ENCODE measurements at places on chromosomes 4 and X.

- DNase-seq: no peak
Observed at GRCh38 chrX:38768079-38768478, 33.2 kb upstream of the MID1IP1 start.

- no peak for DNase-seq
Observed at GRCh38 chrX:111254896-111255693, 15.2 kb downstream of the CAPN6 start.

GRCh38 chr4:152591396-152591795, 55.5 kb upstream of the FBXW7 start:
- DNase-seq: no peak

GRCh38 chr4:6195602-6196319, 4.6 kb downstream of the JAKMIP1 start:
- DNase-seq: no peak

GRCh38 chr4:79603681-79604080, 195.7 kb upstream of the GK2 start:
- no peak for DNase-seq

- DNase-seq: no peak
Observed at GRCh38 chrX:55011294-55011693, 11.1 kb downstream of the APEX2 start.

DNA sequence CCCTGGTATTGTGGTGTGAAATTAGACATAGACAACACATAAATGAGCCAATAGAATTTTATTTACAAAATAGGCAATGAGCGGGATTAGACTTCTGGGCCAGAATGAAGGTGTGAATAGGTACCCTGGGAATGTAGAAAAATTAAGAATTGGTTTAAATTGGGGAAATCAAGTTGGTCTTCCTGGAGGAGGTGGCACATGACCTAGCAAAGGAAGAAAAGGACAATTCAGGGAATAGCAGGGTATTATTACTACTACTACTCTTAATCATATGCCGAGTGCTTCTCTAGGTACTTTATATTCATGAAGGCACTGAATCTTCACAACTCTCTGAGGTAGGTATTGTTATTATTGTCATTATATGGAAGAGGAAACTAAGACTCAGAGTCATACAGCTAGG, 202.1 kb downstream of the LHFPL1 start:
- no peak for DNase-seq

DNA sequence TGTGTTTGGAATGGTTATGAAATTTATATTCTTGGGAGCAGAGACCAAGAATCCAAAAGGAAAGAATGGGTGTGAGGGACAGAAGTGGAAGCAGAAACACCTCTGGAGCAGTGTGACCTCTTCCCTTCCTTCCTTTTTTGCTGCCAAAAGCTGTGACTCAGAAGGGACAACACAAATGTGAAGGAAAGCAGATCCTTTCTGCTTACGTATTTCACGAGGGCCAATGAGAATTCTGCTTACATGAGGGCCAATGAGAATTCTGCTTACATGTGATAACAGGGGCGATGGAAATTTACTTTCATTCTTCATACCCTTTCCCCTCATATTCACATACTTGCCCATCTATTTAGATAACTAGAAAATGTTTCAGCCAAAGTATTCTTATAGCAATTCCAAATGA, 404.6 kb downstream of the PRDM5 start:
- DNase-seq: no peak

DNA sequence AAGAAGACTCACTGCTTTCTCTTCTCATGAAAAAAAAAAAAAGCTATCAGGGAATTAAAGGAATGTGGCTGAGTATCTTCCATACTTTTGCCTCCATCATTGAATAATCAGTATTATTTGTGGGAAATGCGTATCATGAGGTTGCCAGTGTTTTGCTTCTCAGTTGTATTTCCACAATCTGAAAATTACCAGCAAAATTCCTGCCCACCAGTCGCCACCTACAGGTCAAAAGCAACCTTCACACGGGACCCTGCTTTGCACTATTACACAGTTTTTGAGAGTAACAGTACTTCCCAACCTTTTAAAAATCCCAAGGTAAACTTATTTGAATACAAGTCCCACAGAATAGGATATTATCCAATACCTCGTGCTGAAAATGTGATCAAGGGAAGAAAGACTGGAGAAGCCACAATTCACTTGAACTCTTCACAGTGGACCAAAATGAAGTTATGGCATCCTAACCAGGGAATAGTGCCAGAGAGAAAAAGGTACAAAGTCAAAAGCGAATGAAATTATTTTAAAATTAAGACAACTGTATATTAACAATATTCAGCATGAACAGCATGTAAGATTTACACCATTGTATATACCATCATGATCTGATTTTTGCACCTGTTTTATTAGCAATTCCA, 30.4 kb downstream of the PGRMC1 start:
- no peak for DNase-seq

GRCh38 chr4:111499291-111499690, 646.0 kb upstream of the FAM241A start:
- no peak for DNase-seq

DNA sequence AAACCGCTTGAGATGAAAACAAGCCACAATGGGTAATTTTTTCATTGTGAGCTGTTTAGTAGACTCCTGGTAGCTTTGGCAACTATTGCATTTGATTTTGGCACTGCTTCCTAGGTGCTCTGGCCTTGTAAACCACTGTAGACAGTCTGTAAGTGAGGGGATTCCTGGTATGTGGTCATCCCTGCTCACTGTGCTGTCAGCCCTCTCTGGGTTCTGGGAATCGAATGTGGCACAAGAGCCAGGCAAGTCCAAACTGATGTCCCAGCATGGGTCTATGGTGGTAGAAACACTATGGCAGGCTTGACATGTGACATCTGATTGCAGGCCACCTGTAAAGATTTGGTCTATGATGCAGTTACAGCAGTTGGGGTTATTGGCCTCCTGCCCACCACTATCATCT, 2.5 kb downstream of the USP51 start:
- no peak for DNase-seq

DNA sequence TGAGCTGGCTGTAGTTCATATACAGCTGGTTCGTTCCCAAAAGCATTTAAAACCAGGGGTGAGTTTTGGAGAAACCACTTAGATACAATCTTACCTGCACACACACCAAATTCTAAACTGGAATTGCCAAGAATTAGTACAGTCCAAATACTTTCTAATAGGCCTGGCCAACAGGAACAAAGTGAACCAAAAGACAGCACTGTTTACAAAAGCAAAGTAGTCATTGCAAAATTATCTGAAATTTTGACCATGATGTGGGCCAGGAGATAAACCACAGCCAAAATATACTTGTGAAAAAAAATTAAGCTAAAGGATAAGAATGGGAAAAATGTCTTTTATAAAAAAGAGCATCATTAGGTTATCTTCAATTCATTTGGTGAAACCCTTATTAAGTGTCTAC, 37.9 kb upstream of the NAP1L5 start:
- no peak for DNase-seq

- no peak for DNase-seq
Observed at GRCh38 chr4:163489929-163490328, 4.6 kb upstream of the TMA16 start.

GRCh38 chr4:159767406-159767805, 664.5 kb downstream of the RAPGEF2 start:
- no peak for DNase-seq

DNA sequence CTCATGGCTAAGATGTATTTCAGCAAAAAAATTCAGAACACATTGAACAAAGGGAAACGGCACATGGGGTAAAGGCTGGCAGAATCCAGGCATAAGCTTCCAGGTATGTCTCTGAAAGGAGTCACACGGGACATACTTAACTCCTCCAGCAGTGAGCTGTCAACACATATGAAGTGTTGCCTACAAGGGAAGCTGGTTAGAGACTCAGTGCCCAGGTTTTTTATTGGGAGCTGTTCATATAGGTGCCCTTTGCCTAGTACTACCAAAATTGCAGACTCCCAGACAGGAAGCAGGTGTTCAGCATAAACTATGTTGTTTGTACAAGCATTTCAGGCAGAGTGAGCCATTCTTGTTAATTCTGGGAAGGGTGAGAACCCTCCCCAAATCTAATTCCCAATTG, 77.4 kb upstream of the PUDP start:
- DNase-seq: no peak

- no peak for DNase-seq
Observed at GRCh38 chr4:7675136-7675535, 240.4 kb upstream of the PSAPL1 start.

DNA sequence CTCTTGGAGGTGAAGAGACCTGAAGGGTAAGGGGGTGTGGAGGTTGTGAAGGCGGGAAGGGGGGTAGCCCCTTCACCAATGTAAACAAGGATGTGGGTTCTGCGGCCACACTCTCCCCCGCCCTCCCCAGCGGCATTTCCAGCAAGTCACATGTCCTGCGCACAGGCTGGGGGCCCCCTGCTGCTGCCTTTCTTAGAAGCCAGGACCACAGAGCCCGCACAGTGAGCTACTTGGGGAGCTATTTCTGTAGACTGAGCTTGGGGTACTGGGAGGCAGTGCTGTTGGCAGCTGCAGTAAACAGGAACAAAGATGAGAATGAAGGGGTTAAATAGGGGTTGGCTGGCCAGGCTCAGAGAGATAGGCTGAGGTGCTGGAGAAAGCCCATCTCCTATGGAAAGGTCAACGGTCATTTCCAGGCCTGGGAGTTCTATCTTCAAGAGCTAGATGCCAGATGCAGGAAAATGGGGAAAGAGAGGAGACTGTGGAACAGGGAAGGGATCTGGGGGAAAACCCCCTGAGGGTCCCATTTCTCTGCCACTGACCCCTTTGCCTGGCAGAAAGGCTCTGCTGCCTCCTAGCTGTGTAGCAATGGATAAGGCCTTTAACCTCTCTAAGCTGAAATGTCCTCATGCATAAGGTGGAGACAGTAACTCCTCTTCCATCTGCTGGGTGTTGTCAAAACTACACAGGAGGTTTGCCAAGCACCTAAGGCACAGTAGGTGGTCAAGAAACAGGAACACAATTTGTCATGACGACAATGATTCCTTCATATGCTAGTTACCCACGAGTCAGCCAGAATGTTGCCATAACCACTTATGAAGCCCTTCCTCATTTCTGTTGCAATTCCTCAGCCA, 18.5 kb upstream of the PIM2 start:
- peak; percentile 85 for DNase-seq

DNA sequence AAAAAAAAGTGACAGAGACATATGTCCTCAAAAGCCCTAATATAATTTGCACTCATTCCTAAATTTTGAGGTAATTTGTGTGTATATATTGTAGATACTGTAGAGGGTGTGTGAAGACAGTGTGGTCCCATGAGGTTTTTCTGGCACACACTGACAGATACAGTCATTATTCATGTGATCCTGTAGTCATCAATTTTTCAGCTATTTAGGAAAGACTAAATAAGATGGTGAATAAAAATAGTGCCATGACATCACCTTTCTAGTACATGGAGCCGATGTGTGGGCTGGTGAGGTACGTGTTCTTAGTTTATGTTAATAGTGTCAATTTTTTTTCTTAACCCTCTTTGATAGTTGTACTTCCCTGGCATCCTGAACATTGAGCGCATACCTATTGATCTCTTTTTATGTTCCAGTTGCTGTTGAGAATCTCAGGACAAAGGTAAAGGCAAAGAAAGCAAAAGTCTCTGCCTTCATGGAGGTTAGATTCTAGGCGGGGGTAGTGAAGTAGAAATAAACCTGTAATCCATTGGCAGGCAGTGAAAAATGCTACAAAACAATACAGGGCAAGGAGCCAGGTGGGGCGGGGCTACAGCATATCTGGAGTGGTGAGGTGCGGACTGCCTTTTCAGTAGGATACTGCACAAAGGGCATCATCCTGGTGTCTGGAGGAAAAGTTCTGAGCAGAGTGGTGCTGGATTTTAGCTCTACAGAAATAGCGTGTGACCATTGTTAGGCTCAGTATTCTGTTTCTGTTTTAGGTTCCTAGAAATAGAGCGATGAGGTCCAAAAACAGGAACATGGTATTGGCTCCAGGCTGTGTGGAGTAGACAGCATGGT, 93.8 kb downstream of the ARHGAP10 start:
- DNase-seq: no peak

DNA sequence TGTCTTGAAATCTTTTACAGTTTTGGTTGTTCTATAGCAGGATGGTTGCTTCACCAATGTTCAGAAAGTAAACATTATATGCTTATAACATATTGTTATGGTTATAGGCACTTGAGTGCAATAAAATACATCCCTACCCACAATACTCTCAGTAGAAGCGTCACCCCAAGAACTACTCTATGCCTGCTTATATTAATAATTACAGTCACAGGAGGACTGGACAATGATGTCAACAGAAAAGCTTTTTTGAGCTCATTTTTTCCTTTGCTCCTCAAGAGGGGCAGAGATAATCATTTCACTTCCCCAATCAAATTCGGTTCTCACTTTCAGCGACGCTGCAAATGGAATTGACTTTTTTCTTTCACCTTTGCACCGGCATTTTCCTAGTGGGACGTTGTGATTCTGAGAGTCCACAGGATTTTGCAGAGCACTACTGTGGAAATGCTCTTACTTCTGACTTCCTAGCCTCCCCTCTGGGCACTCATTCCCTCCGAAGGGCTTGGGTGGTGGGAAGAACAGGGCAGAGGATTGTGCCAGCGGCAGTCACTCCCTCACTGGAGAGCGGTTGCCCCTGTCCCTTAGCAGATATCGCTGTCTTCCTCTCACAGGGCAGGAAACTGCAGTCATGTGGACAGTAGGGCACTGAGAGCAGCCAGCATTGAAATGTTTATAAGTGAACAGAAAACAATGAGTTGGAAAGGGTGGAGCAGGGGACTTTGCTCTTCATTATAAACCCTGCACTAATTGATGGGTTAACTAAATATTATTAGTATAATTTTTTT, 24.9 kb upstream of the SGMS2 start:
- no peak for DNase-seq

DNA sequence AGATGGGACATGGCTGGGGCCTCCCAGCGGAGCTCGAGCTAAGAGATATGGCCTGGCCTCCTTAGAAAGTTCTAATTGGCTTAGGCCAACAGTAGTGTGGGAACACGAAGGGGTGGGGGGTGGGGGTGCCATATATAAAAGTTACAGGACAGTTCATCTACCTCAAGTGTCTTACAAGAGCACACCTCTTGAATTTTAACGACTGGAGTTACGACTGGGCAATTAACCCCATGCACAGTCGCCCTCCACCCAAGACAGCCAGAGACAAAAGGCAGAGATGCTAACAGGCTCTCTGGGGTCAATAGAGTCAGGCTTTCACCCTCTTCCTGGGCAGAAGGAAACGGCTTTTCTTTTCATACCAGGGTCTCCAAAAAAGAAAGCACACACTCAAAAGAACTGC, 302.2 kb downstream of the BCOR start:
- DNase-seq: no peak

DNA sequence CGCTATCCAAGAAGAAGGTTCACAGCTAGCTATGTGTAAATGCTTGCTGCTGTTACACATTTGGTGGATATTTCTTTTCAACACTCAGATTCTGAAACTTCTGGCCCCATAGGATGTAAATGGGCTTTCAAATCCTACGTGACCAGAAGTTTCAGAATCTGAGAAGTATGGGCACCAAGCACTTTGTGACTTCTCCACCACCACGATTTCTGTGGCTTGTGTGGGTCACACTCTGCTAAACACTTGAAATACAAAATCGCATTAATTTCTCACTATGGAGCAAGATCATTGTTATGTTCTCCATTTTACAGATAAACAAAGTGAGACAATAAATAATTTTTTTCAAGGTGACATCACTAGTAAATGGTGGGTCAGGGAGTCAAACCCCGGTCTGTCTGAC, 259.4 kb upstream of the JADE1 start:
- no peak for DNase-seq

- no peak for DNase-seq
Observed at GRCh38 chr4:68708566-68708965, 38.1 kb upstream of the UGT2B15 start.
